ENCODE measurements at places on chromosomes 4 and X. TPM values are rescaled to one million over a fixed set of nuclear protein-coding genes. Genes with fewer than 3 reads are reported as not detected.

Gene CLIC2
- not detected for total RNA-seq

- DNase-seq = no peak
These were observed 23.4 kb upstream of the SLC10A7 start for GRCh38 chr4:146545102-146545501.

- DNase-seq = no peak
These were observed 108.1 kb downstream of the DHX15 start for GRCh38 chr4:24476282-24476681.

DNA sequence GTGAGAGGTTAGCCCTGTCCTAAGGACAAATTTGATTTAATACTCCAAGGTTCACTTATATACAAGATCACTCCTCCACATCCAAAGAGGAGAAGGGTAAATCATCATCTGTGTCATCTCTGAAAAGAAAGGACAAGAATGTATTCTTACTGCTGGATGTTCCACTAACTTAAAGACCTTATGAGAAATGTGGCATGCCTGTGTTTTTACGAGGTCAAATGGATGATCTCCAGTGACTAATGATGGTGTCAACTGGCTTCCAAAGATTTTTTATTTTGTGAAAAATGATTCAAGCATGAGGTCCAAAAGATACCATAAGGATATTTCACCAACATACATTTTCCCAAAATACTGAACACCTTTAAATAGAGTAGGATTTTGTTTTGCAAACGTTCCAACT is 143.4 kb downstream of the PTCHD1 start:
- no peak for DNase-seq

GRCh38 chr4:82797040-82797404 is 1.6 kb downstream of the SCD5 start:
- no peak for DNase-seq
